Hematopoietic multipotent progenitor cell treated with erythropoietin and hydrocortisone succinate and interleukin-3 and kit ligand, for 15 days (in vitro differentiated cells): ENCODE measurements at places on chromosomes 12 and 14.

DNA sequence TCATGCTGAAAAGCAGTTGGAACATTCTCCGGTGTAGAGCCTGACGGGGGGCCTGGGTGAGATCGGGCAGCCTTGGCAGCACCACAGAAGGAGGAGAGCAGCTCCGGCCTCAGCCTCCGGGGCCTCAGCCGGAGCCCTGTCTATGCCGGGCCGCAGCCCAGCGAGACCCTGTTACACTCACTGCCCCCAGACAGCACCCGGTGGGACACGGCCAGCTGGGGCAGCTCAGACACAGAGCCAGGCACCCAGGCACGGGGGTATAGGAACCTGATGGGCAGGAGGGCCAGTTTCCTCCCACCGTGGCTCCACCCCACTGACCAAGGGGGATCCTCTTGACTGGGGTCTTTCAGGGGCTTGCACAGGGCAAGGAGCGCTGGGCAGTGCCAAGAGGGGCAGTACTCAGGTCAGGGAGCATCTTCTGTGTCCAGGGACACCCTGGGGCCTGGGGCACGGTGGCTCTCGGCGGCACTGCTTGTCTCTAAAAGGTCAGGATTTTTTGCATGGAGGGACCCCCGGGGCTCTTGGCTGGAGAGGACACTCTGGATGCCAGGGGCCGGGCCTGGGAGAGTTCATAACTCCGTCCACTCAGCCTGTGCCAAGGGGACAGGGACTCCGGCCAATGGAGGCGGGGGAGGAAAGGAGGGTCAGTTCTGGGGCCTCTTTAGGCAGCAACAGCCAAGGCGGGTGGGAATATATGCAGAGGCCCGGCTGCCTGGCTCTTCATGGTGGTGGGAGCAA lies 9.4 kb downstream of the INF2 start:
- DNase-seq = no peak

DNA sequence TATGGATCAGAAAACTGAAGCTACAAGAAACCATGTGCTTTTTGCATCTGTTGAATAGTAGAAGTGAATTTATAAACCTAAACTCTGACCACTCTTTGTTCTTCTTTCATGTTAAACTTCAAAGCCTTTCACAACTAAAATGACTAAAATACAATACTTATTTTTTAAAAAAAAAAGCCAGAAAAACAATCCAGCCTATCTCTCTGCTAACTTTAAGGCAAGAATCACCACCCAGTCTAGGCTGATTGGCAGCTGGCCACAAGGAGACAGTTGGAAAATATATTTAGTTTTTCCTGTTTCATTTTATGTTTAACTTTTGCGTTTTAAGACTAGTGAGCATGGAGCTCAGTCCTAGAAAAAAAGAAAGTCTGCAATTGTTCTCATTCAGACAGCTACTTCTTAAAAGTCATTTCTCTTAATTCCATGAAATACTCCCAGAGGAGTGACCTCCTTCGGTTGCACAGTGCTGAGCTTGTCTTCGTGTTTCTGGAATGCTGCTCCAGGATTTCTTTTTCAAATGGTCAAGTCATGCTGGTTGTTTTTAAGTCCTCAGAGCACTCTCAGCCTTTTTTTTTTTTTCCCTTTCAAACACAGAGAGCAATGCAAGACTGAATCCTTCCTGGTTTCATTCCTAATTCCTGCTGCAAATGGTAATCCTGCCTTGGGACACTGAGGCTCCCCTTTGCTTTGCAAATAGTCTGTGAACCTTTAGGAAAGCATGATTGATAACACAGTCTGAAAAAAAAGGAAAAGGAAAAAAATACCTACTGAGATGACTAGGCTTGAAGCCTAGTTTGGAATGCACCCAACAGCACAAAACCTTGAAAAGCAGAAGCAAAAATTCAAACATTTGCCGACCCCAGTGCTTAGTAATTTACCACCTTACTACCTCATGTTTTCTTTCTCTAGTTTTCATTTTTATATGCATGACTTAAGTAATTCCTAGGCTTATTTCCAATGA lies 233.3 kb upstream of the DAAM1 start:
- DNase-seq = no peak

GRCh38 chr12:5432011-5432400 lies at the start of gene NTF3:
Gene NTF3 (plus strand): TSS chr12:5432108. CDS start chr12:5432325, 217 bp downstream.
- DNase-seq = no peak

- DNase-seq = no peak
Measured at GRCh38 chr14:31194095-31194494, 13.5 kb downstream of the HECTD1 start.

DNA sequence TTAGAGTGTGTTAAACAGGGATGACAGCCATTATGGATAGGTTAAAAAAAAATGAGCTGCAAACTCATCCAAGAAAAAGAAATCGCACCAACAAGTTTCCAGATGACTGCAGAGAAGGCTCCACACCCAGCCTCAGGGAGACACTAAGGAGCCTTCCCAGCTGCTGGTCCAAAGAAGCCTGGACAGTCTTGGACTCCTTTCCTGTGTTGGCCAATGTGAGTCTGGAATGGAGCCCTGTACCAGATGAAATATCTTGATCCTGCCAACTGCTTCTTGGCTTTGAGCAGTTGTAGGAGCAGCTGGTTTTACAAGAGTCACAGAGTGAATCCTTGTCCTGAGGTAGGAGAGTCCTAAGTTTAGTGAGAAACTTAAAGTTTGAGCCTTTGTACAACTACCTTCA lies 44.5 kb downstream of the SLC38A1 start:
- no peak for DNase-seq

DNA sequence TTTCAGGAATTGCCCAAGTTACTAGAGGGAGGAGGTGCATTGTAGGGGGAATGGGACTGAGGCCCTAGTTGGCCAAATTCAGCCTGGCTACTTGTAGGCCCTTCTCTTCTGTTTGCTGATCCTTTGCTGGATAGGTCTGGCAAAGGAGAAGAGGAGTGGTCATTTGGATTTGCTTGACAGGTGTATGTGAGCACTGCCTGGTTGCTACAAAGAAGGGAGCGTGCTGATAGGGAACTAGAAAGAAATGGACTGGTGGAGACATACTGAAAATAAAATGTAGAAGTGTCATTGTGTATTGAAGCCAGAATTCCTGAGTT lies 3.6 kb downstream of the PSMA6 start:
- no peak for DNase-seq

- DNase-seq = no peak
Measured at GRCh38 chr12:67645601-67646000, 2.9 kb upstream of the DYRK2 start.

DNA sequence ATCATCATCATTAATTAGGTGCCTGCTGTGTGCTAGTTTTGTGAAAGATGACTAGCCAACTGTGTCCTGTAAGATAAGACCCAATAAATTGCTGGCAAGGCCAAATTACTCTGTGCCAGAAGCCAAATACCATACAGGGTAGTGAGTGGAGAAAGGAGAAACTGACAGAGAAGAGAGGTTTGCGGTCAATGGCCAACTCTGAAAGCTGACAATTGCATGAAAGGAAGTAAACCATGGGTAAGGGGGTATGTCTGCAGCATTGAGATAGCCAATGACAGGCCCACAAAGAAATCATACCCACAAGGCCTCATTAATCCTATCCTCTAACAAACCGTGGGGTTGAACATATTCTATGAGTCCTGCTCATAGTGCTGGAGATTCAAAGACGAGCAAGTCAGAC lies 236.6 kb upstream of the CCDC196 start:
- DNase-seq = no peak

- no peak for DNase-seq
Measured at GRCh38 chr12:13183620-13184019, 12.9 kb upstream of the EMP1 start.
